ENCODE measurements at places on chromosomes 7 and 10. TPM values are rescaled to one million over a fixed set of nuclear protein-coding genes. Genes with fewer than 3 reads are reported as not detected.

HKDC1 gene
- 0.80 TPM for total RNA-seq

- H3K27ac ChIP-seq: no peak overlapping the region
- no peaks in the 10 kb centered on the region for H3K27me3 ChIP-seq
- H3K4me1 ChIP-seq: no peaks in the 10 kb centered on the region
- DNase-seq: no peak
Observed at GRCh38 chr10:63711361-63711760, 190.2 kb downstream of the REEP3 start.

- DNase-seq: no peak
- no peak overlapping the region for H3K27ac ChIP-seq
- peaks cover 14% of the 10 kb centered on the region for H3K27me3 ChIP-seq
- no peaks in the 10 kb centered on the region for H3K4me1 ChIP-seq
- H3K4me3 ChIP-seq: no peak overlapping the region
Observed at GRCh38 chr10:130014263-130015074, 50.4 kb upstream of the EBF3 start.

CCDC186 gene
- total RNA-seq: 38.2 TPM

EGR2 gene
- 1.1 TPM for total RNA-seq

DNA sequence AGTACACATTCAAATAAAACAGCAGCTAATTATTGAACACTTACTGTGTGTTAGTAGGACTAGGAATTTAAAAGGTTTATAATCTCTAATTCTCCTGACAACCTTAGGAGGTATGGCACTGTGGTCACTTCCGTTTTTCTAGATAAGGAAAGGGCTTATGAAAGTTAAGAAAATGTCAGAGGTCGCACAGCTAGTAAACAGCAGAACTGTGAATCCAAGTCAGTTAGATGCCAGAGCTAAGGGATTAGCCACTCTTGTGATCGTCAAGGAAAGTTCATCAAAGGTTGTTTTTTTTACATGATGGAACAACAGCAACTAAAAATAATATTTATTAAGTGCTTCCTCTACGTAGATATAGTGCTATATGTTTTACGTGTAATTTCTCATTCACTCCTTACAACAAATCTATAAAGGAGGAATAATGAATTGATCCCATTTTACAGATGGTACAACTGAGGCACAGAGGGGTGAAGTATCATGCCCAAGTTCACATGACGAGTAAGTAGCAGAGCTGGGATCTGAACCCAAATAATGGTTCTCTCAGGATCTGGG lies 84.9 kb downstream of the NAMPT start:
- H3K4me1 ChIP-seq: no peaks in the 10 kb centered on the region
- peaks cover 11% of the 10 kb centered on the region for H3K27me3 ChIP-seq
- no peaks in the 10 kb centered on the region for H3K36me3 ChIP-seq
- no peak overlapping the region for H3K27ac ChIP-seq
- no peak for DNase-seq

OR2A1 gene
- not detected for total RNA-seq

- H3K36me3 ChIP-seq: no peaks in the 10 kb centered on the region
- no peaks in the 10 kb centered on the region for H3K4me1 ChIP-seq
- no peak for DNase-seq
- H3K27ac ChIP-seq: no peak overlapping the region
- H3K27me3 ChIP-seq: no peaks in the 10 kb centered on the region
Observed at GRCh38 chr10:52108236-52108635, 205.8 kb upstream of the DKK1 start.

DNA sequence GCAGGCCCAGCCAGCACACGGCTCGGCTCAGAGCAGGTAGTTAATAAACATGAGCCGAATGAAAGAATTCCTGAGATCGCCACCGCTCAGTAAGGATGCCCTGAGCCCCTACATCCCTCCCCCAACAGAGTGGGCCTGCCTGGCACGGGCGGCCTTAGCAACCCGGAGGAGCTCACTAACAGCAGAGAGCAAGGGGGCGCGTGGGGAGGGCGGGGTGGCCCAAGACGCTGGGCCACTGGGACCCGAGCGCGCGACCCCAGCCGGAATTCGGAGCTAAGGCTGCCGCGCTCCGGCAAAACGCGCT lies 403 bp upstream of the ENO4 start:
- H3K27ac ChIP-seq: no peak overlapping the region
- no peak for DNase-seq
- no peaks in the 10 kb centered on the region for H3K36me3 ChIP-seq
- peaks cover 11% of the 10 kb centered on the region for H3K4me1 ChIP-seq
- no peak overlapping the region for H3K4me3 ChIP-seq
- peaks cover 66% of the 10 kb centered on the region for H3K27me3 ChIP-seq

DNA sequence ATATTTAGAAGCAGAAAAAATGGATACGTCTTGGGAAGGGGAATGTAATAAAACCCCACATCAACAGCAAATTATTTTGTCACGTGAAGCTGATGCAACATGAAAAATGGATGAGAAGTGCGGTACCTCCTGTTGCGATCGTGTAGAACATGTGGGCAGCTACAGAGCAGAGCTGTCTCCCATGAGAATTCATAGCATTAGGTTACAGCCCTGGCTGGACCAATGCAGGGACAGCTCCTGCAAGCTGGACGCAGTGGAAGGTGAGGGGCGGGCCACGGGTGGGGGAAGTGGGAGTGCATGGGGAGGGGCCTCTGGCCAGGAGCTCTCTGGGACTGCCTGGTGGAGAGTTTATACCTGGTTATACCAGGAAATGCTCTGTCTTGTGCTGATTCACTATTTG lies 120.3 kb downstream of the GATA3 start:
- H3K27ac ChIP-seq: no peak overlapping the region
- H3K4me3 ChIP-seq: no peak overlapping the region
- peaks cover 2% of the 10 kb centered on the region for H3K27me3 ChIP-seq
- H3K4me1 ChIP-seq: no peaks in the 10 kb centered on the region

GRCh38 chr10:112767156-112767555 lies 182.9 kb upstream of the TCF7L2 start:
- H3K4me3 ChIP-seq: no peak overlapping the region
- no peak for DNase-seq
- H3K27me3 ChIP-seq: no peaks in the 10 kb centered on the region

DNA sequence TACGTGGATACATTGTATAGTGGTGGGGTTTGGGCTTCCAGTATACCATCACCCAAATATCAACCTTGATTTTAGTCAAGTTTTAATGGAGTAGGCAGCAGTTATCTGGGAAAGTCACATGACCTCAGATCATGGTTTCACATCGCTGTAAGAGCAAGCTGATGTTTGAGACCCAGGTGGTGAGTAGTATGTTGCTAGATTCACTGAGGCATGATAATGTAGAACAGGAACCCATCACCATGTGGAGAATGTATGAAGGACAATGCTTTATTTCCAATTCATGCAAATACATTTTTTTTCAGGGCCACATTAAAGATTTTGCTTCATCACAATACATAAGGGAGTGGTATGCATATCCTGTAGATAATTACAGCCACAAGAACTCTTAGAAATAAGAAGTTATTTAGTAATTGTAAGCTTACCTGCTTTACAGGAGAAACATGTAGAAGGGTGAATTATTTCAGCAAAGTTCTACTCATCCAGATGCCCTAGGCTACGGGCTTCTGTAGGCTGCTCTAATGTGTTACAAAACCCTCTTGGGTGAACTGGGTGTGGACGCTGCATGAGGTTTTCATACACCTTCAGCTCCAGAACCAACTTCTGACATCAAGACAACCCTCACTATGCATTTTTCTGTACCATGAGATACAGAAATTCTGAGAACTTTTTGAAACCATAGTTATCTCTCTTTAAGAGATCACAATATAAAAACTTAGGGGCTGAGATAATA lies 27.6 kb upstream of the LAMB4 start:
- peaks cover 33% of the 10 kb centered on the region for H3K36me3 ChIP-seq
- H3K27me3 ChIP-seq: peaks cover 6% of the 10 kb centered on the region
- H3K4me3 ChIP-seq: no peak overlapping the region

DNA sequence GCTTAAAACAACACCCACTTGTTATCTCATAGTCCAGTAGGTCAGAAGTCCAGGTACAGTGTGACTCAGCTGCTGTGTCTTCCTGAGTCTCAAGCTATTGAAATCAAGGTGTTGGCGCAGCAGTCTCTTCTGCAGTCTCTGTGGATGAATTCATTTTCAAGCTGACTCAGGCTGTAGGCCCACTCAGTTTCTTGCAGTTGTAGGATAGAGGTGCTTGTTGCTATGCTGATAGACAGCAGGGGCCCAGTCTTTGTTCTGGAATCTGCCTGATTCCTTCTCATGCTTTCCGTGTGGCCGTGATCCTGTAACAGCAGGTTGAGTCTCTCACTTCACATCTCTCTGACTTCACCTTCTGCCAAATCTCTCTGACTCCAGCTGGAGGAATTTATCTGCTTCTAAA lies 400.4 kb upstream of the POM121L12 start:
- no peaks in the 10 kb centered on the region for H3K36me3 ChIP-seq
- H3K4me3 ChIP-seq: no peak overlapping the region
- no peaks in the 10 kb centered on the region for H3K27me3 ChIP-seq
- H3K27ac ChIP-seq: no peak overlapping the region
- no peaks in the 10 kb centered on the region for H3K4me1 ChIP-seq
- no peak for DNase-seq

DNA sequence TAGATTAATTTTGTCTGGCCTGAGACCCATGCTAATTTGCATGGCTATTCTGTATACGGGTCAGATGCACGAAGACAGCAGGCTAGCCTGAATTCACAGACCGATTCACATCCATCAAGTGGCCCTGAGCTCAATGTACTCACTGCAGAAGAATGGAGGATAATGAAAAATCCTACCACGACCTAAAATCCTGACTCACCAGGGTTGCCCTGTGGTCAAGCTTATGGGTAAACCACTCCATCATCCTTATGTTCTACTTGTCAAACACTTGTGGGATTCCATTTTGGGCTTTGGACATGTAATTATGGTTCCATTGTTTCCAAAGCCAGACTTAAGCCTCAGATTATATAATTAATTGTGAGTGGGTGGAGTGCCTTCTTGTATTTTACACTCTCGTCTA lies 110.4 kb upstream of the ZNF438 start:
- no peak overlapping the region for H3K4me3 ChIP-seq
- DNase-seq: no peak
- peaks cover under 1% of the 10 kb centered on the region for H3K27me3 ChIP-seq
- no peaks in the 10 kb centered on the region for H3K36me3 ChIP-seq
- no peak overlapping the region for H3K27ac ChIP-seq

TWIST1 gene
- not detected for total RNA-seq

PLXNA4 gene
- total RNA-seq: 0.30 TPM

SFTPA1 gene
- not detected for total RNA-seq

FHIP2A gene
- total RNA-seq: 25.1 TPM

SPDYE5 gene
- 0.26 TPM for total RNA-seq

DNA sequence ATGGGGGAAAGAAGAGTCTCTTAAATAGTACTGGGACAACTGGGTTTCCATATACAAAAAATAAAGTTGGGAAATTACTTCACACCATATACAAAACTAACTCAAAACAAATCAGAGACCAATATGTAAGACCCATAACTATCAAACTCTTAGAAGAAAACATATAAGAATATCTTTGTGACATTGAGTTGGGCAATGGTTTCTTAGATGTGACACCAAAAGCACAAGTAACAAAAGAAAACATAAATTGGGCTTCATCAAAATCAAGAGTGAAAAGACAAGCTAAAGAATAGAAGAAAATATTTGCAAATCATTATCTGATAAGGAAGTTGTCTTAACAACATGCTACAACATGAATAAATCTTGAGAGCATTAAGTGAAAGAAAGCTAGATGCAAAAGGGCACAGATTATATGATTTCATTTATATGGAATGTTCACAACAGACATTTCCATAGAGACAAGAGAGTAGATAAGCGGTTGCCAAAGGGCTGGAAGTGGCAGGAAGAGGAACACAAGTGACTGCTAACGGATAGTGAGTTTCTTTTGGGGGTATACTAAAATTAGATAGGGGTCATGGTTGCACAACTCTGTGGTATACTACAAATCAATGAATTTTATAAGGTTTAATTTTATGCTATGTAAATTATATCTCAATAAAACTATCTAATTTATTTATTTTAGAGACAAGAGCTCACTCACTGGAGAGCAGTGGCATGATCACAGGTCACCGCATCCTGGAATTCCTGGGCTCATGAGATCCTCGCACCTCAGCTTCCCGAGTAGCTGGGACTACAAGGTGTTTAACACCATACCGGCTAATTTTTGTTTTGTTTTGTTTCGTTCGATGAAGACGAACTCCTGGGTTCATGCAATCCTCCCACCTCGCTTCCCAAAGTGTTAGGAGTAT lies 35.4 kb downstream of the JMJD1C start:
- peaks cover 7% of the 10 kb centered on the region for H3K36me3 ChIP-seq
- no peaks in the 10 kb centered on the region for H3K27me3 ChIP-seq
- peaks cover 34% of the 10 kb centered on the region for H3K4me1 ChIP-seq
- H3K27ac ChIP-seq: no peak overlapping the region

ZNF783 gene
- 46.0 TPM for total RNA-seq

GRCh38 chr7:11701829-11702560 lies 130.0 kb downstream of the THSD7A start:
- H3K27ac ChIP-seq: no peak overlapping the region
- H3K4me3 ChIP-seq: no peak overlapping the region
- no peaks in the 10 kb centered on the region for H3K27me3 ChIP-seq
- H3K4me1 ChIP-seq: no peaks in the 10 kb centered on the region

SUMF2 gene
- total RNA-seq: 168 TPM

- no peak for DNase-seq
- no peak overlapping the region for H3K4me3 ChIP-seq
- no peak overlapping the region for H3K27ac ChIP-seq
Observed at GRCh38 chr10:82980321-82980720, 1105.3 kb downstream of the NRG3 start.

DNA sequence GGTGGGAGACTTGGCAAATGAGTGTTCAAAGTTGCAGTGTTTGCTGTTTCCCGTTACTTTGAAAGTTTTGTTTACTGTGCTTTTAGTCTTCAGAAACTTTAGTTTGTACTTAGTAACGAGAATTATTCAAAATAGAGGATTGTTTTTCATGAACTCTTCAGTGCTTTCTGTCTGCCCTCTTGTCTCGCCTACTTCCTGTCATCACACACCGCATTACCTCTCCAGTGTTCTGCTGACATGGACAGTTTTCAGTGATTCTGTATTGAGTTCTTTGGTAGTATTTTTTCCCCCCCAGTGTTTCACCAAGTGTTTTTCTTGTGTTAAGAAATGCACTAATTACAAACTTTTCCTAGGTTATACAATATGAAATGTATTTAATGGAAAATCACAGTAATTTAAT lies 207.0 kb downstream of the MLLT10 start:
- peak; percentile 50 for DNase-seq
- H3K27ac ChIP-seq: peak overlapping the region; percentile 90
- peaks cover 62% of the 10 kb centered on the region for H3K36me3 ChIP-seq
- no peaks in the 10 kb centered on the region for H3K27me3 ChIP-seq
- peaks cover 28% of the 10 kb centered on the region for H3K4me1 ChIP-seq

RBM20 gene
- total RNA-seq: 0.68 TPM

GRCh38 chr7:115822801-115823200 lies 207.8 kb downstream of the TFEC start:
- no peak overlapping the region for H3K4me3 ChIP-seq
- DNase-seq: no peak
- H3K27me3 ChIP-seq: no peaks in the 10 kb centered on the region
- H3K4me1 ChIP-seq: no peaks in the 10 kb centered on the region
- H3K36me3 ChIP-seq: no peaks in the 10 kb centered on the region
- H3K27ac ChIP-seq: no peak overlapping the region

MNX1 gene
- total RNA-seq: not detected

All from naive thymus-derived CD8-positive, alpha-beta T cell (primary cell).